Naive thymus-derived CD8-positive, alpha-beta T cell (primary cell): ENCODE measurements at places on chromosomes 12 and 14. TPM values are rescaled to one million over a fixed set of nuclear protein-coding genes. Genes with fewer than 3 reads are reported as not detected.

ADCY4 gene
- polyA plus RNA-seq = 0.24 TPM

ART4 gene
- polyA plus RNA-seq = not detected

INHBC gene
- polyA plus RNA-seq = not detected

ANO2 gene
- not detected for polyA plus RNA-seq

OLR1 gene
- not detected for polyA plus RNA-seq

GRCh38 chr12:53289891-53290290 is 5.5 kb upstream of the PFDN5 start:
- H3K36me3 ChIP-seq = no peaks in the 10 kb centered on the region
- H3K27me3 ChIP-seq = no peaks in the 10 kb centered on the region
- H3K27ac ChIP-seq = peak overlapping the region; percentile 74
- DNase-seq = no peak

- H3K36me3 ChIP-seq = peaks cover 4% of the 10 kb centered on the region
- H3K4me1 ChIP-seq = peaks cover 27% of the 10 kb centered on the region
- H3K27me3 ChIP-seq = no peaks in the 10 kb centered on the region
- no peak for DNase-seq
Observed at GRCh38 chr14:34013721-34014060, 62.8 kb upstream of the EGLN3 start.

GRCh38 chr14:95025941-95026340 is 131.4 kb downstream of the DICER1 start:
- H3K4me1 ChIP-seq = no peaks in the 10 kb centered on the region
- DNase-seq = no peak
- H3K27ac ChIP-seq = no peak overlapping the region
- H3K27me3 ChIP-seq = peaks cover 8% of the 10 kb centered on the region

DNA sequence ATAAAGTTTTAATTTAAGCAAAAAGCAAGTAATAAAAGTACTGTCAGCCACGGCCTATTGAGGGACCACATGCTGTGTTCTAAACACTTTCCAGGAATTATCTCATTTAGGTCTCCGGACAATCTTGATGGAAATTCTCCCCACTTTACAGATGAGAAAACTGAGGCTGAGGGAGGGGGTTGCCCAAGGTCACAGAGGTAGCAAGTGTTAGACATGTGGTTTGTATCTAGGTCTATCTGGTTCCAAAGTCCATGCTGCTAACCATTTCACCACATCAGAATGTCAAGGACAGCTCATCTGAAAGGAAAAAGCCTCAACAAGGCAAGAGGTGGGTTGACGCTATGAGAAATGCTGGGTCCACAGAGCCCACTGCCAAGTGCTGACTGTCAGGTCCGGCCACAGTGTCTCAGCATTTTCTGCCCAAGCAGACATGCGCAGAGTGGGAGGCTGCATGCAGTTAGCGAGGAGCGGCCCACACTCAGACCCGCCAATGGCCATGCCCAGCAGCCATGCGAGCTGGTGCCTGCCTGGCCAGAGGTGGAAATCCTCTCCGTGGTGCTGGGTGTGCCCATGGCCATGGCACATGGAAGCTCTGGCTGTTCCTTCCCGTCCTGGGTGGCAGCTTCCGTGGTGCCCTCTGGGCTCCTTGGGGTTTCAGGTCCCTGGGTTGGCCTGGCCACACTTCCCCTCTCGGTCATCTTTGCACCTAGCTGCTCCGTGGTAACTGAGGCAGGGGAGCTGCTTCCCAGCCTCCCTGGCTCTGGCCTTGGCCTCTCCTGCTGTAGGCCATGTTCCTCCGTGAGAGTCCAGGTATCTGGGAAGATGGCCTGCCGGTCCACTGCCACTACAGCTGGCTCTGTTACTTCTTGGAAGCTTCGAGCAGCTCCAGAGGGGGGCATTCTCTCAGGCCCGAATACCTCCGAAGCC is 18.0 kb upstream of the RPLP0 start:
- no peak for DNase-seq
- H3K4me1 ChIP-seq = peaks cover 7% of the 10 kb centered on the region
- no peak overlapping the region for H3K4me3 ChIP-seq
- no peak overlapping the region for H3K27ac ChIP-seq
- no peaks in the 10 kb centered on the region for H3K27me3 ChIP-seq

GRCh38 chr14:61282746-61283145 is 1.6 kb upstream of the TMEM30B start:
- no peaks in the 10 kb centered on the region for H3K27me3 ChIP-seq
- no peak overlapping the region for H3K27ac ChIP-seq
- H3K4me3 ChIP-seq = no peak overlapping the region
- H3K4me1 ChIP-seq = peaks cover 29% of the 10 kb centered on the region
- no peaks in the 10 kb centered on the region for H3K36me3 ChIP-seq
- DNase-seq = no peak
